ENCODE measurements at places on chromosomes 12 and 14.

- no peak for DNase-seq
These were observed 29.4 kb downstream of the PLEKHG7 start for GRCh38 chr12:92732216-92732615.

GRCh38 chr12:78119351-78119918, 288.7 kb downstream of the NAV3 start:
- no peak for DNase-seq

DNA sequence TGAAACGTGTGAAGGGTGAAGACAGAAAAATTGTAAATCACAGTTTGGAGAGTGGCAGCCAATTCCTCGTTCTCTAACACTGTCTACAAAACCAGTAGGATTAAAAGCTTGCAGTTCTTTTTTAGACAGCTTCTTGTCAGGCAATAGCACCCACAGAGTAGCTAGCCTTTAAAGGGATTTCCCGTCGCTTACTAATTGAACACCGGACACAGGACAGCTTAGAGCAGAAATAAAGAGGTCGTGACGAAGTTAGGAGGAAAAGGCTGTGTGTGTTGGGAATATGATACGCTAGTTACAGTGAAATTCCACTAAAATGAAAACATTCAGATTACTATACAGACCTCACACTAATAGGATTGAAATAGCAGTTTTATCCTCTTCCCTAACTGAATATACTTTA, 149.1 kb upstream of the FLRT2 start:
- DNase-seq, result no peak

DNA sequence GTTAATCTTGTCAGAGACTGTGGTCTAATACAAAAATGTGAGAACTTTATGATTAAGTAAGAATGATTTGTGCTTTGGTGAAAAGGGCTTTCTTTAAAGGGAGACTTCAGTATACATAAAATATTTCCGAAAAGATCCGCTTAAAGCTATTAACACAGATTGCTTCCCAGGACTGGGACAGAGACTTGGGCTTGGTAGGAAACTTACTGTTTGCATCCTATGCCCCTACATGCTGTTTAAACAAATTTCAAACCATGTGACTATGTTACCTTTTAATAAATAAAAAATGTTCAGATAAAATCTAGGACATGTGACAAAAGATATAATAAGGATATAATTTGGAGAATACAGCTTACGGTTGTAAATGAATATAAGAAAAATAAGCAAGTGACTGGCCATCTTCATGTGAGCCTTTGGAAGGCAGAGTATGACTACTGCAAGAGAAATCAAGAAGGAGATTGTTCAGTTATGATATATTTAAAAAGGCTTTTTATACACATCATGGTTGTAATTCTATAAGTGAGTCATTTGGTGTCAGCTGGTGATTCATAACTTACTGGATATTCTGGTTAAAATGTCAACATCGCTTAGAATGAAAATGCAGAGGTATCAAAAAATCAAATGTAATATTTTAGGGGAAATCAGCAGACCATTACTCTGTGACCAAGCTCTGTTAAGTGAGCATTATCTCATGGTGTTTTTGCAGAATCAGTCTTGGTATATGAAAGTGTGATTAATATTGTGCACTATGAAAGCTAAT, 234.7 kb upstream of the E2F7 start:
- no peak for DNase-seq

GRCh38 chr12:82835217-82835616, 148.5 kb downstream of the TMTC2 start:
- DNase-seq, result no peak

GRCh38 chr14:96066976-96067375, 27.8 kb downstream of the C14orf132 start:
- no peak for DNase-seq

DNA sequence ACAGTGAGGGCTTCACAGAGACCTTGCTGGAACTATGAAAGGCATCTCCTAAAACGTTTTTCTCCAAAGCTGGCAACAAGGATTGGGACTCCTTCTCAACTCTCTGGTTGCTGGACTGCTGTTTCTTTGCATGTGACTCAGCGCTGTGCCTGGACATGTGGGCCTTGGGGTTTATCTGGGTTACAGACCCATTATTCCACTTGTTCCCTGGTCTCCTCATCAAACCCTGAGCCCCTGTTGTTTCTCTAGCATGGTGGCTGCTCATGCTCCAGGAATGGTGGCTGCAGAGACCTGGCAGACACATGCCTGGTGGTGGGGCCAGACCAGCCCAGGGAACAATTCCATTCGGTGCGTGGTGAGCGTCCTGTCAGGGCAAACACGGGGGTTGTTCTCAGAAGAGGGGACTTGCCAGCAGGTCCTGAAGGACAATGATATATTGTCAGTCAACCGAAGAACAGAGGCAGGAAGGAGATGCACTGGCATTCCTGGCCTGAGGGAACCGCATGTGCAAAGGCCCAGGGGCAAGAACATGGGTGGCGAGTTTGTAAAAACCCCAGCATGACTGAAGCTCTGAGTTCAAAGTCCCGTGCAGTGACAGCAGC, 320.1 kb upstream of the RTL1 start:
- no peak for DNase-seq

- DNase-seq, result no peak
These were observed 282.9 kb downstream of the DUSP6 start for GRCh38 chr12:89069431-89069830.

GRCh38 chr14:102052522-102052921, 34.3 kb downstream of the HSP90AA1 start:
- DNase-seq, result no peak

DNA sequence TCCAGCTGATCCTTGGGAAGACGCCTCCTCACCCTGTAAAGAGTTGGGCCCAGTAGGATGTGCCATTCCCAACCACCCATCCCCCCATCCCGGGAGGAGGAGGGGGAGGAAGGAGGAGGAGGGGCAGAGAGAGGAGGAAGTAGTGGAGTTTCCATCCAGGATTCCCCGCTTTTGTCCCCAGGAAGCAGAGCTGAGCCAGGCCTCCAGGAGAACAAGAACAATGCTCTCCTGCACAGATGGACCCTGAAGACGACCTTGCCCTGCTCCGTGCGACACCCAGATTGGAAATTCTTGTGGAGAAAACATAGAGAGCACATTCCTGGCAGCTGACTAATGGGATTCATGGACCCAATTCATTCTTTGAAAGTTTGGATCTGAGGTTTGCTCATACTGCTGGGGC, 132.3 kb upstream of the CRY1 start:
- DNase-seq, result no peak

- no peak for DNase-seq
These were observed 26.6 kb downstream of the UBE3B start for GRCh38 chr12:109504068-109504467.

DNA sequence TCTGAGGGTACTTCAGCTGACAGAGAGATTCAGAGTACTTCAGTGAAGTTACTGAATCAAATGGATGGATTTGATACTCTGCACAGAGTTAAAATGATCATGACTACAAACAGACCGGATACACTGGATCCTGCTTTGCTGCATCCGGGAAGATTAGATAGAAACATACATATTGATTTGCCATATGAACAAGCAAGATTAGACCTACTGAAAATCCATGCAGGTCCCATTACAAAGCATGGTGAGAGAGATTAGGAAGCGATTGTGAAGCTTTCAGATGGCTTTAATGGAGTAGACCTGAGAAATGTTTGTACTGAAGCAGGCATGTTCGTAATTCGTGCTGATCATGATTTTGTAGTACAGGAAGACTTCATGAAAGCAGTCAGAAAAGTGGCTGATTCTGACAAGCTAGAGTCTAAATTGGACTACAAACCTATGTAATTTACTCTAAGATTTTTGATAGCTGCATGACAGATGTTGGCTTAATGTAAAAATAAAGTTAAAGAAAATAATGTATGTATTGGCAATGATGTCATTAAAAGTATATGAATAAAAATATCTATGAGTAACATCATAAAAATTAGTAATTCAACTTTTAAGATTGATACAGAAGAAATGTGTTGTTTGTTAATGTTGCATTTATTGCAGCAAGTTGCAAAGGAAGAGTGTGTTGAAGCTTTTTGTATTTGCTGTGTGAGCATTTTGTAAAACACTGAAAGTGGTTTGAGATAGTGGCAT, 136.1 kb upstream of the RAP1B start:
- no peak for DNase-seq

GRCh38 chr12:81558031-81558430, 201.1 kb downstream of the PPFIA2 start:
- DNase-seq, result no peak

- DNase-seq, result no peak
These were observed 86.1 kb downstream of the NCOR2 start for GRCh38 chr12:124481257-124481750.

DNA sequence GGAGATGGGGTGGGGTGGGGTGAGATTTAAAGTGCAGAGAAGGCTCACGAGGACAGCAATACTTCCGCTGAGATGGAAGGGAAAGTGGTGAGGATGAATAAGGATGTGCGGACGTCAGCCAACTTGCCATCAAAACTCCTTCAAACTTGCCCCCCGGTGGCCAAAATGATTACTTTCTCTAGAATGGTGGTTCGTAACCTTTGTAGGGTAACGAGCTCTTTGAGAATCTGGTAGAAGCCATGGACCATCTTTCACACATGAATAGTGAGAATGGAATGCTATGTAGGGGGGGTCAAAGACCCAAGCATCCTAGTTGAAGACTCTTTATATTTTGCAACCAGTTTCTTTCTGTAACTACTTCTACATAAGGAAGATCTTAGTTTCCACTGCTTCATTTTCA, 245.9 kb upstream of the DDHD1 start:
- DNase-seq, result no peak

- no peak for DNase-seq
These were observed 167.4 kb upstream of the FOXG1 start for GRCh38 chr14:28599191-28599590.

DNA sequence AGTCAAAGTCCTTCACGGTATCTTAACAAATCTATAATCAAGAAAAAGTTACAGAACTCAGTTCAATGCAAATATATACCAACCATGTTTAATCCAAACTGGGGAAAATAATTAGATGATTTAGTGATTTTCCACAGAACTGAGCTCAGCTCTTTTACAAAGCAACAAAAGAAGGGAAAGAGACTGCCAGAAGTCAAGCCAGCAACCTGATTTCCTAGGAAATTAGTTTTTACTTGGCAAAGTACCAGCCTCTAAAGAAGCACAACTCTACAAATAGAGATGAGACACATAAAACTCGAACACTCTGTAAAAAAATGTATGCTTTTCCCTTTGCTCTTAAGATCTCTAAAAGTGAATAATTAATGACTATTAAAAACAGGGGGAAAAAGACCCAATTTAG, 19.4 kb downstream of the NUMB start:
- no peak for DNase-seq

- no peak for DNase-seq
These were observed 28.8 kb downstream of the DMAC2L start for GRCh38 chr14:50340963-50341362.

DNA sequence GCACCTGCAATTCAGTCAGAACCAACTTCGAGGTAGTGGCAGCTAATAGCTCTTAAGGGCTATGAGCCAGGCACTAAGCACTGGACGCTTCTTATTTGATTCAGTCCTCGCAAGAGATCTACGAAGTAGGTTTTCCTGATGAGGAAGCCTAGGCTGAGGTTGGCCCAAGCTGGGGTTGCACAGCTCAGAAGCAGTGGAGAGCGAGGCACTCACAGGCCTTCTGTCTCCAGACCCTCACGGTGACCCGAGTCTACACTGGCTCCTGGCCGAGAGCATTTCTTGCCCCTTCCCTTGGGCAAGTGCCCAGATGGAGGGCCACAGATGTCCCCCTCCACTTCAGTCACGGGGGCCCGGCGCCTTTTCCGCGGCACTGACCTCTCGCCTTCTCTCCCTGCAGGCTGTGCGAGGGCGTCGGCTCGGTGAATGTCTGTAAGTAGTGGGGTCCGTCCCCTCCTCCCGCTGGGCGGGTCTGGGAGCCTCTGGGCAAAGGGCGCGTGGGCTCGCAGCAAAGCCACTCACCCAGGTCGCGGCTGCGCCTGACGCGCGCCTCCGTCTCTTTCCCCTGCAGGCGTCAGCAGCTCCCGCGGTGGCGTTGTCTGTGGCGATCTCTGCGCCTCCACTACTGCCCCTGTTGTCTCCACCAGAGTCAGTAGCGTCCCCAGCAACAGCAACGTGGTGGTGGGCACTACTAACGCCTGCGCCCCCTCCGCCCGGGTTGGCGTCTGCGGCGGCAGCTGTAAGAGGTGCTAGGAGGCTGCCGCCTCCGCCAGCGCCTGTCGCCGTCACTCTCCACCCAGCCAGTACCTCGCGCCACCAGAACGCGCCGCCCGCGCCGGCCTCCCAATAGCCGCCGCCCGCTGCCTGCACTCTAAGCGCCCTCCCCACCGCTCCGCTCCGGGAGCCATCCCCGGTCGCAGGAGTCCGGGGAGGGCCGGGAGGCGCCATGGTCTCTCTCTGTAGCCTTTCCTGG, 13.1 kb downstream of the KRT83 start:
- DNase-seq, result peak; percentile 55

DNA sequence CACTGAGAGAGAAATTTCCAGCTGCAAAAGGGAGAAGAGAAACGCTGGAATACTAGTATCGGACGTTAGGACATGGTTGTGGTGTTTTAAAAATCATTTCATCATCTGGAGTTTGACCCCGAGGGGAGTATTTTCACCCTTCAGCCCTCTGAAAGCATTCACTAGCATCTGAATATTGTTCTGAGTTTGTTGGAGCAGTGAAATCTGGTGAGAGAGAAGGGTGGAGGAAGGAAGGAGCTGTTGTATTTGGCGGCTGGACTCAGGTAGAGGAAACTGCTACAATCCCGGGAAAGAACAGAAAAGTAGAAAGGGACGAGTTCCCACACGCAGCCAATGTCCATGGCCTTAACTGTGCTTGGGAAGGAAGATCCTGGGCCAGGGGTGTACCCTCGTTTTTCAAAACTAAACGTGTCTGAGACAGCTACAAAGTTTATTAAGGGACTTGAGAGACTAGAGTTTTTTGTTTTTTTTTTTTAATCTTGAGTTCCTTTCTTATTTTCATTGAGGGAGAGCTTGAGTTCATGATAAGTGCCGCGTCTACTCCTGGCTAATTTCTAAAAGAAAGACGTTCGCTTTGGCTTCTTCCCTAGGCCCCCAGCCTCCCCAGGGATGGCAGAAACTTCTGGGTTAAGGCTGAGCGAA, 896 bp upstream of the CDKN1B start:
- no peak for DNase-seq

DNA sequence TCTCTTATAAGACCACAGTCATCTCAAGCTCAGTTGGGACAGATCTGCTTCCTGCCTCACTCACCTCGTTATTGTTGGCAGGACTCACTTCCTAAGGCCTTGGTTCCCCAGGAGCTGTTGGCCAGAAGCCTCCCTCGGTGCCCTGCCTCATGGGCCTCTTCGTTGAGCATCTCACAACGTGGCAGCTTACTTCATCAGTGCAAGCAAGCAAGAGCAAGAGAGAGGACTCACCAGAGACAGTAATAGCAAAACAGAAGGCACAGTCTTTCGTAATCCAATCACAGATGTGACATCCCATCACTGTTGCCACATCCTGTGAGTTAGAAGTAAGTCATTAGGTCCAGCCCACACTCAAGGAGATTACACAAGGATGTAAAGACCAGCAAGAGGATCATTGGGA, 5.1 kb upstream of the NUMB start:
- peak; percentile 44 for DNase-seq

DNA sequence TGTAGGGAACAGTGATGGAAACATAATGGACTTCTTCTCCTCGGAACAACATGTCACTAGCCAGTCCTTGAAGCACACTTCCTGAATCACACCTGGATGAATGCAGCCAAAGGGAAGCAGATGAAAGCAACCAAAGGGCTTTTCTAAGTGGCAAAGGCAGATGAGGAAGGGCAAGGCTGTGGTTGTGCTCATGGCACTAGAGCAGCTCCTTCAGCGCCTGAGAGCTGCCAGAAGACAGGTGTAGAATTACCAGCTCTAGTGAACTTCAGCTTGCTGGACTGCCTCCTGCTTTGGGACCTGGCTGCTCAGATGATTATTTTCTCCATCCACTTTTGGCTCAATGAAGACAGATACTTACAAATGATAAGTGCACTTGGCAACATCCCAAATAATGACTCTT, 1372.1 kb upstream of the SEL1L start:
- DNase-seq, result no peak
